ENCODE measurements at places on chromosomes 2 and 18. TPM values are rescaled to one million over a fixed set of nuclear protein-coding genes. Genes with fewer than 3 reads are reported as not detected.

RAB27B gene
- total RNA-seq, result 2.0 TPM

CXCR2 gene
- total RNA-seq, result not detected

FOXI3 gene
- not detected for total RNA-seq

GRCh38 chr2:61774351-61774750 lies 79.5 kb downstream of the FAM161A start:
- H3K4me3 ChIP-seq, result no peak overlapping the region
- H3K27ac ChIP-seq, result no peak overlapping the region
- DNase-seq, result no peak
- H3K27me3 ChIP-seq, result peaks cover 5% of the 10 kb centered on the region

DNA sequence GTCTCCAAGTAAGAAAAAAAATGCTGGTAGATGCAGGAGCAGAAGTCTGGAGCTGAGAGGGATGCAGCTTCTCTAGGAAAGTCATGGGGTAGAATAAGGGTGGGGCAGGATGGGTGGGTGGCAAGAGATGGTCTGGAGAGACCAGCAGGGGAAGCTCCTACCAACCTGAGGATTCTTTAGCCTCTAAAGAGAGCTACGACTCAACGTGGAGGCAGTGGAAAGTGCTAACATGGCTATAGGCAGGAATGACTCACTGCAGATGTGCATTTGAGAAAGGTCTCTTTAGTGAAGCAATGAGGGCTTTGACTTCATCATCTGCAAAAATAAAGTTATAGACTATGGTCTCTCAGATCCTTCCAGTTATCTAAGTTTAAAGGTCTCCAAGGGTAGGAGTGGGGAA lies 722.8 kb upstream of the RAB6C start:
- no peak overlapping the region for H3K4me3 ChIP-seq
- H3K4me1 ChIP-seq, result no peaks in the 10 kb centered on the region
- H3K36me3 ChIP-seq, result no peaks in the 10 kb centered on the region
- no peak overlapping the region for H3K27ac ChIP-seq

- no peak for DNase-seq
- H3K4me3 ChIP-seq, result no peak overlapping the region
- H3K36me3 ChIP-seq, result no peaks in the 10 kb centered on the region
- H3K27ac ChIP-seq, result no peak overlapping the region
- H3K27me3 ChIP-seq, result no peaks in the 10 kb centered on the region
Measured at GRCh38 chr2:165587335-165587938, 117.9 kb downstream of the CSRNP3 start.

DNA sequence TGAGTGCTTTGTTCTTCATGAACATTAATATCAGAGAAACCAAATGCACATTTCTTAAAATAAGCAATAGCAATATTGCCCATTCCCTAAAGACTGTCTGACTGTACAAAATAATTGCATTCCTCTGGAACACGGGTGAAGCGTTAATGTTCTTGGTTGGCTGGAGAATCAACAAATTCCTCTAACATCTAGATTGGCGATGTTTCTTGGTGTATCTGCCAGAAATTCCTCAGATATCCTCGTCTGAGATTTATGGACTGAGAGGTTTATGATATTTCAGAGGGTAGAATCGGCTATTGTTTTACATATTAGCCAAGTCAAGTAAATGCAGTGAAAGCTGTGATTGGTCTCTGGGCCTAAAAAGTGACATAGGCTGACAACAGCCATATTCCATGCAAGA lies 27.1 kb upstream of the SPTBN1 start:
- no peak overlapping the region for H3K27ac ChIP-seq
- H3K36me3 ChIP-seq, result no peaks in the 10 kb centered on the region
- H3K27me3 ChIP-seq, result peaks cover 19% of the 10 kb centered on the region
- no peak overlapping the region for H3K4me3 ChIP-seq

DNA sequence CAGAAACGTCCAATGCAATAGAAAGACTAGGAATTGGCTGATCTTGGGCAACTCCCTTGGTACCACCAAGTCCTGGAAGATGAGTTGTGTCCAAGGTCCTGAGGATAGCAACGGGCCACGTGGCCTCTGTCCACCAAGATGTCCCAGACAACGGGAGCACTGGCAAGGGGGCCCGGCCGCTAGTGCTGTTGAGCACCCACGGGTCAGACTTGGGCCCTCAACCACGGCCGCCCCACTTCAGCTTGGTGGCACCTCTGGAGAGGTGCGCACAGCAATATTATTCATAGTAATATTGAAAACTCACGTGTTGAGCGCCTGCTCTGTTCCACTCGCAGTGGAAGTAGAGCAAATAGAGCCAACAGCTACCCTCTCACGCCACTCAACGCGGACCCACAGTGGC lies 19.0 kb downstream of the PASK start:
- peaks cover 13% of the 10 kb centered on the region for H3K36me3 ChIP-seq
- no peak overlapping the region for H3K27ac ChIP-seq
- H3K4me1 ChIP-seq, result no peaks in the 10 kb centered on the region
- no peaks in the 10 kb centered on the region for H3K27me3 ChIP-seq

GRCh38 chr2:126963390-126963789 lies 64.7 kb downstream of the TEX51 start:
- no peaks in the 10 kb centered on the region for H3K36me3 ChIP-seq
- H3K4me1 ChIP-seq, result no peaks in the 10 kb centered on the region
- no peak overlapping the region for H3K27ac ChIP-seq
- H3K27me3 ChIP-seq, result no peaks in the 10 kb centered on the region

DNA sequence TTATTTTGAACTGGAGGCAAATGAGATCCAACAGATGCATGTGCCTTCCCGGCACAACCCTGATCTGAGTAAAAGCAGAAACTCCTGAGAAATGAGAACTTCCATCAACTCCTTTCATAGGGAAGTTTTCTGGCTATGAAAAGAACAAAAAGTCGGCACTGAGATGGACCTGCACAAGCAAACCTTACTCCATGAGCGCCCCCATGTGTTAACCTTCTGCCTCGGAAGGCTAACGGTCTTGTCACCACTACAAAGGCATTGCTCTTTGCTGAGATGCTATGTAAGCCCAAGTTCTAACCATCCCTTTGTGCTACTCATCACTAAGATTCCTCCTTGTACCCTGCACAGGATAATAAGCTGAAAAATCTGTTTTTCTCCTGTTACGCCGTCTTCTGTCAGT lies 57.3 kb upstream of the SULT1C3 start:
- H3K4me3 ChIP-seq, result no peak overlapping the region
- H3K27me3 ChIP-seq, result no peaks in the 10 kb centered on the region
- H3K36me3 ChIP-seq, result no peaks in the 10 kb centered on the region
- H3K27ac ChIP-seq, result no peak overlapping the region

- no peak for DNase-seq
- no peak overlapping the region for H3K27ac ChIP-seq
- H3K27me3 ChIP-seq, result peaks cover 23% of the 10 kb centered on the region
- no peaks in the 10 kb centered on the region for H3K36me3 ChIP-seq
- peaks cover 3% of the 10 kb centered on the region for H3K4me1 ChIP-seq
- H3K4me3 ChIP-seq, result no peak overlapping the region
Measured at GRCh38 chr2:20137131-20137571, 85.7 kb upstream of the LAPTM4A start.

DNA sequence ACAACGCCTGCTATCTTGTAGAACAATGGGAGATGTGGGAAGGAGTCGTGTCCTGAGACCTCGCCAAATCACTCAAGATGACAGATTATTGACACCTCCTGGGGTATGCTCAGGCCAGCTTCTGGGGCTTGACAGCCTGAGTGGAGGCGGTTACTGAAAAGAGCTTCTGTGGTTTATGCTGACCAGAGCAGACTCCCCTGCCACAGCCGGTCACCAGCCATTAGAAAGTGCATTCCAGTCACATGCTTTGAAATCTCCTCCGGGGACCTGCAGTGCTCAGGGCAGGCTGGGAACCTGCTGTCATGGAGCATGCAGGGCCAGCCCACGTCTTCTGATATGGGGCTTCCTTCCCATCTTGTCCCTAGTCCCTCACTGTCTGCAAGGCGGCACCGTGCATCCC lies 215.9 kb downstream of the SEPTIN10 start:
- H3K36me3 ChIP-seq, result no peaks in the 10 kb centered on the region
- H3K4me1 ChIP-seq, result no peaks in the 10 kb centered on the region
- H3K4me3 ChIP-seq, result no peak overlapping the region
- no peak overlapping the region for H3K27ac ChIP-seq
- peaks cover 80% of the 10 kb centered on the region for H3K27me3 ChIP-seq

DNA sequence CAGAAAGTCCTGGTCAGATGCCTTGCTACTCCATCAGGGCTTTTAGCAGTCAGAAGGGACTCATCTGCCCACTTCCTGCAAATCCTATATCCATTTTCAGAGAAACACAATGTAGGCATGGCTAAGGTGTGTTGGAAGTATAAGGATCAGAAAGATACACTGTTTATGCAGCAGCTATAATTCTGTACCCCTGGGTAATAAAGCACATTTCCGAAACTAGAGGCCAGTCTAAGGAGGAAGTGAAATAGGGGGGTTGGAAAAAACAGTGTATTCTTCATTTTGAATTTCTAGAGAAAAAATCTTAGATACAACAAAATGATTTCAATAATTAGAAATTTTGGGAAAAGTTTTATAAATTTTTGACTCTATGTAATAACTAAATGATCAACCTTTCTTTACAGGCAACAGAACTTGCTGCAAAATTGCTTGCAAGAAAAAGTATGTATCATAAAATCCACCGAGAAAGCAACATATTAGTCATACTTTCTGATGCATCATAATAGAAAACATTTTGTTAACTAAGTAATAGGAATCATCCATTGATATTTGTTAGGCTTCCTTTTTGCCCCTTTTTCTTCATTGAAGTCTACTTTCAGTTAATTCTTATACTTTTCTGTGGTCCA lies 47.4 kb downstream of the FSIP2 start:
- H3K27ac ChIP-seq, result no peak overlapping the region
- DNase-seq, result no peak
- H3K36me3 ChIP-seq, result no peaks in the 10 kb centered on the region
- H3K4me3 ChIP-seq, result no peak overlapping the region
- no peaks in the 10 kb centered on the region for H3K27me3 ChIP-seq

DNA sequence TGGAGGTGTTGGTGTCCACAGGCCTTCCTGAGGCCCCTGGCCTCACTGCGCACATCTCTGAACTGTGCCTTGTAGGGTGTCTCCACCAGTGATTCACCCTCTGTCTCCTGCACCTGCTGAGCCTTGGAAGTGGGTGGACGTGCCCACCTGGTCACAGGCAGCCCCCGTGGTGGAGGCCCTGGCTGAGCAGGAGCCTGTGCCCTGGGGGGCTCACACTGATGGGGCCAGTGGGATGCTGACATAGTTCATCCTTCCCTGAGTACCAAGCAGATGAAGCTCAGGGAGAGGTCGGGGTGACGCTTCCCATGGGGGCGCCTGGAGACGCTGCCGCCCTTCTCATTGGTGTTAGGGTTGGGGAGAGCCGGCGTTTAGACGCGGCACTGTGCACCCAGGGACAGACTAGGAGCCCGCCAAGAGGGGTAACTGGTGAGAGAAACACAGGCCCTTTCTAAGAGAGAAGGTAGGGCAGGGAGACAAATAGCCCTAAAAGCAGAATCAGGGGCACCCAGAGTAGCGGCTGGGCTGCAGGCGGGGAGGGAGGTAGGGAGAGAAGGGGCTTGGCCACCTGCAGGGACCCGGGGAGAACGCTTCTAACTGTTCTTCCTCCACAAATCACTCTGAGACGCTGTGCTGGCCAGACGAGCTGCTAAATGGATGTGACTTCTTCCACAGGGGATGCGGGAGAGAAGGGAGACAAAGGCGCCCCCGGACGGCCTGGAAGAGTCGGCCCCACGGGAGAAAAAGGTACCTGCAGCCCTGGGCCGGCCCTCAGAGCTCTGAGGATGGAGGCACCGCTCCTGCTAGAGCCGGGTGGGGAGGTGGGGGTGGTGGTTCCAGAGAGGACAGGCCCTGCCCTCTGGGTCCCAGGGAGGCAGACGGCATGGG lies 18.0 kb downstream of the COLEC11 start:
- no peaks in the 10 kb centered on the region for H3K36me3 ChIP-seq
- 0 out of 2 replicates have a peak, but pooled peaks cover 5% of the 10 kb centered on the region for H3K27me3 ChIP-seq
- H3K27ac ChIP-seq, result no peak overlapping the region
- H3K4me1 ChIP-seq, result peaks cover 6% of the 10 kb centered on the region

DNA sequence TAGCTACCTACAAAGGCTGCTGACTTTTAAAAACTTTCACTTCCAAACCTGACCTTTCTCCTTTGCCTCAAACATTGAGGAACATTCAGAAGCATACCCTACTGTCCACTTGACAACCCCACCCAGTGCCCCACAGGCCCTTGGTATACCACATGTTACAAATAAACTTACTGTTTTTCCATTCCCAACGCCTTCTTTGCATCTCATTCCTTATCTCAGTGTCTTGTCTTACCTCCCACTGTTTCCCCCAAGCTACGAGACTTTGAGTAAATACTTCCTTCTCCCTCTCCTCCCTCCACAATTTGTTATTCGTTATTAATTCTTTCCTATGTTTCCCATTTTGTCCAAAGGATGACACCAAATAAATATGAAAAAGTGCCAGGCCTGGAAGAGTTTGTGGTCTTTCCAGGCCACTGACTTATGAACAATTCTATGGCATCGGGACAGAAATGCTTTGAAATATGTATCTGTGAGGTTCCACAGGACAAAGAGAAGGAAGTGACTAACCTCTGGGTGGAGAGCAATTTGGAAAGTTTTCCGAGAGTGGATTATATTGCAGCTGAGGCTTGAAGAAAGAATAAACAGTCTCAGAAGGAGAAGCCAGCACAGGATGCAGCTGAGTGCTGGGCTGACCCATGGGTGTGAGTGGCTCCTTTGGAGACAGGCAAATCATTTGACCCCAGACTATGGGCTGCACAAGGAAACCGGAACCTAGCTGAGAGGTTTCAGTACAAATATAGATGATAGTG lies 409.0 kb downstream of the LPIN1 start:
- no peaks in the 10 kb centered on the region for H3K36me3 ChIP-seq
- no peak for DNase-seq
- peaks cover 5% of the 10 kb centered on the region for H3K4me1 ChIP-seq
- H3K27me3 ChIP-seq, result no peaks in the 10 kb centered on the region

GRCh38 chr2:189176516-189176915 lies 3.0 kb downstream of the COL5A2 start:
- no peaks in the 10 kb centered on the region for H3K36me3 ChIP-seq
- DNase-seq, result no peak
- H3K27ac ChIP-seq, result no peak overlapping the region
- H3K4me3 ChIP-seq, result no peak overlapping the region

DNA sequence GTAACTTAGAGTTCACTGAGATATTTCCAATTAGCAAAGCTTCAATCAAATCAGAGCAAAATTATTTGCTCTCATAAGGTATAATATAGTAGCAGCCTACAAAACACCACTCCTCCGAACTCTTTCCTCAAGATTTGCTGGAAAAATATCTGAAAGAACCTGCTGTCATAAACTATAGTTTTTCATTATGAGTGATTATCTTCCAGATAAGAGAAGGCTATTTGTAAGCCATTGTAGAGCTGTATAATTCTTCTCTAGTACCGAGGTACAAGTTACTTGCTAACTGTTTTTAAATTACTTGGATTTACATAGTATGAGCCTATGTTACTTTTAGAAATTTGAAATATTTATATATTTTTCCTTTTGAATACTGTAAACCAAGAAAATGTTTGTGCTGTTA lies 2.1 kb downstream of the NDC80 start:
- no peak overlapping the region for H3K27ac ChIP-seq
- H3K36me3 ChIP-seq, result peaks cover 39% of the 10 kb centered on the region
- no peaks in the 10 kb centered on the region for H3K27me3 ChIP-seq
